ENCODE measurements at places on chromosomes 16 and 17.

GRCh38 chr16:23575834-23576233 is 18.3 kb downstream of the UBFD1 start:
- no peak for DNase-seq

- DNase-seq: no peak
Observed at GRCh38 chr17:6487251-6488007, 43.2 kb downstream of the PIMREG start.

GRCh38 chr17:50768346-50768761 is 1.0 kb upstream of the ANKRD40CL start:
- DNase-seq: no peak

- peak; percentile 24 for DNase-seq
Observed at GRCh38 chr16:27318392-27319256, 4.8 kb downstream of the IL4R start.

DNA sequence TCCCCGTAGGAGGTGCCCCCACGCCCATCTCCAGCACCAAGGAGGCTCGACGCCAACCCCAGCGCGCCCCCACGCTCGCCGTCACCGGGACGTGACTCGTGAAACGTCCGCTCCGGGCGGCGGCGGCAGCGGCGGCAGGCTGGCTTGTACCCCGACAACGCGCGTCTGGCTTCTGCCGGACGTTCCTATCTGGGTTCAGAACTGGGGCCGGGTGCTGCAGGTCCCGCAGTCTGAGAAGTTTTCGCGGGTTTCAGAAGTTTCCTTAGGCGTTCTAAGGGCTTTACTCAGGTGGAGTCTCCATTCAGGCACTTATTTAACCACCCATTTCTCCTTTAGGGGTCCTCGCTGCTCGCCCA is 672 bp upstream of the ALKBH5 start:
- peak; percentile 71 for DNase-seq

GRCh38 chr16:70746040-70746707 is 54.8 kb downstream of the VAC14 start:
- DNase-seq: no peak

GRCh38 chr16:65196420-65197075 is 74.7 kb upstream of the CDH11 start:
- DNase-seq: no peak

All from endothelial cell (in vitro differentiated cells).